Uterus (tissue), 4 donors: ENCODE measurements at places on chromosomes 3 and 15. TPM values are rescaled to one million over a fixed set of nuclear protein-coding genes. Genes with fewer than 3 reads are reported as not detected.

DNA sequence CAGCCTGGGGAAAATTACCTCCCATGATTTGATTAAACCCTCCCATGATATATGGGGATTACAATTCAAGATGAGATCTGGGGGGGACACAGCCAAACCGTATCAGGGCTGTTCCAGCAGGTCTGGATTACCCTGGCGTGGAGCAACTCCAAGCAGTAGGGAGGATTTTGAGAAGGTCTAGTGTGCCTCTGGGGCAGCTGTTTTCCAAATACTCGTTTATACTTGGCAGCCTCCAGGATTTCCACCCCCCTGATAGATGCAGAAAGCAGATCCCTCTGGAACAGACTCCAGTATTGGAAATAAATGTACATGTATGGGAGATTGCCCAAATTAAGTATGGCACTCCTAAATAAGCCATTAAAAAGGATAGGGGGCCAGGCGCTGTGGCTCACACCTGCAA, 7.7 kb upstream of the IRAK2 start:
- H3K27me3 ChIP-seq: no peaks in the 10 kb centered on the region
- no peak for DNase-seq
- H3K27ac ChIP-seq: no peak overlapping the region
- no peaks in the 10 kb centered on the region for H3K36me3 ChIP-seq

DNA sequence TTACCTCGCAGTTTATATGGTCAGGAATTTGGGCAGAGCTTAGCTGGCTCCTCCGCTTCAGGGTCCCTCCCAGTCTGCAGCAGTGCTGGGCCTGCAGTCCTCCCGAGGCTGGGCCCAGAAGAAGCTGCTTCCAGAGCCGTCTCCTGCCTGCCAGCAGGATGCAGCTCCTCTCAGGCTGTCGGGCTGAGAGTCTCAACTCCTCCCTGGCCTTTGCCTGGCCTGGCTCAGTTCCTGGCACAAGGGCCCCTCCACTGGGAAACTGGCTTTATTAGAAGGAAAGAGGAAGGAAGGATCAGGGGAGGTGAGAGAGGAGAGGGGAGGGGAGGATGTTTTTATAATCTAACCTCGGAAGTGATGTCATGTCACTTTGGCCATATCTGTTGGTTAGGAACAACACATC, 72.8 kb downstream of the GABRG3 start:
- no peaks in the 10 kb centered on the region for H3K27me3 ChIP-seq
- H3K36me3 ChIP-seq: no peaks in the 10 kb centered on the region
- no peak for DNase-seq
- no peak overlapping the region for H3K27ac ChIP-seq

DNA sequence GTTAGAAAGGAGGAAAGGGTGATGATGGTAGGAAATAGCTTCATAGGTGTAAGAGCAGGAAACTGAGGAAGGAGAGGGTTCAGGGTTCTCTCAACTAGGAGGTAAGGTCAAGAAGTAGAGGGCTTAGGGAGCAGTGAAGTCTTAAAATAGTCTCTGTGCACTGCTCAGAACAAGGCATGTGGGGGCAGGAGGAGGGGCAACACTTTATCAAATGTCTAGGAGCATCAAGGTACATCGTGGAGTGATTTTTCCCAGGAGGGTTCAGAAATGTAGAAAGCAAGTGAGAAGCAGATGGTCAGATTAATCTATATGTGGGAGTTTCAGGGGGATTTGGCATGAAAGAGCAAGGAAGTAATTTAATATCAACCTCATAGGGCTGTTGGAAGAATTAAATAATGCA, 58.8 kb downstream of the TNIK start:
- no peak overlapping the region for H3K27ac ChIP-seq
- no peak for DNase-seq
- no peaks in the 10 kb centered on the region for H3K4me1 ChIP-seq
- no peaks in the 10 kb centered on the region for H3K36me3 ChIP-seq

RBM5 gene
- 166 TPM for total RNA-seq

USP19 gene
- 21.5 TPM for total RNA-seq

HLTF gene
- total RNA-seq: 80.1 TPM
